ENCODE measurements at places on chromosomes 11 and 22.
A peak's percentile ranks its signal among the peaks of the same experiment; 100 is the strongest.

- no peak for DNase-seq
Measured at GRCh38 chr22:50301581-50301991, 5.9 kb downstream of the PLXNB2 start.

DNA sequence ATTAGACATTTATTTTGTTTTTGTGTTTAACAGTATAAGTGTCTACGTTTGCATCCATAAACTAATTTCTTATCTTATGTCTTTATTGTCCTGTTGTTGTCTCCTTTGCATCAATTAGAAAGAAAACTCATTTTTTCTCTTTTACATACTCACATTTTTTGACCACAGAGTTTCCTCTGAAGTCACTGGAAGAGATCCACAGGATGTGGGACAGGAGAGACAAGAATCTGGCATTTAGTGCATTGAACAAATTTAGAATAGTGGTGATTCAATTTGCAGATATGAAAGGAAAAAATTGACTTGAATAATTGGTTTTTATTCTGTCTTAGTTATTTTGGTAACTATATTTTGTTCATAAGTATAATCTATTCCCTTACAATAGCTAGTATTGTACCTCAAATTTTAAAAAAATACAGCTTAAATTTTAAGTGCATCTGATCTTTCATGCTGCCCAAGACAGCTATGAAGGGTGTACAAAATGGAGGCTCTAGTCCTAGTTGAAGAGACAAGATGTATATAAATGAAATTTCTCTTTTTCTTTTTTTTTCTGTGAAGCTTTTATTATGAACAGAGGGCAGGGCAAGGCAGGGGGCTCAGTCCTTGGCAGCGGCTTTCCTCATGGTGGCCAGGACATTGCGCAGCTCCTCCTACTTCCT lies 24.4 kb downstream of the HORMAD2 start:
- no peak for DNase-seq

GRCh38 chr11:91209306-91209705 lies 986.5 kb upstream of the CHORDC1 start:
- DNase-seq = no peak

DNA sequence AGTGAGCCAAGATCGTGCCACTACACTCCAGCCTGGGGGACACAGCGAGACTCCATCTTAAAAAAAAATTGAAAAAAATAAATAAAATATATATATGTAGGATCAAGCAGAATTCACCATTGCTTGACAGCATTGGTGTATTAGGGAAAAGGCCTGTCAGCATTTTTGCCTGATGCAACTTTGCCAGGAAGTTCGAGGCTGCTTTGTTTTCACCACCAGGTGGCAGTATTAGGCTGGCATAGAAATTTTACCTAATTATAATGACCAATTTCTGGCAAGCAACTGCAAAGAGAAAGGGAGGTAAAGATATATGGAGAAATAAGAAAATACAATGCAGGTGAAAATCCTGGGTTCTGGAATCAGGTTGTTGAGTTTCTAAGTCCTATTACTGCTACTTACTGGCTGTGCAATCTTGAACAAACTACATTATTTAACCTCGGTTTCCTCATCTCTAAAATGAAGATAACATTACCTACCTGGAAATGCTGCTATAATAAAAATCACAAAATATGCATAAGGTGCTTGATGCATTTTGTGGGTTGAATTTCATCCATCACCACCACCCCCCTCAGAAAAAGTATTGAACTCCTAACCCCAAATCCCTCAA lies 24.7 kb downstream of the LAYN start:
- peak; percentile 54 for DNase-seq

DNA sequence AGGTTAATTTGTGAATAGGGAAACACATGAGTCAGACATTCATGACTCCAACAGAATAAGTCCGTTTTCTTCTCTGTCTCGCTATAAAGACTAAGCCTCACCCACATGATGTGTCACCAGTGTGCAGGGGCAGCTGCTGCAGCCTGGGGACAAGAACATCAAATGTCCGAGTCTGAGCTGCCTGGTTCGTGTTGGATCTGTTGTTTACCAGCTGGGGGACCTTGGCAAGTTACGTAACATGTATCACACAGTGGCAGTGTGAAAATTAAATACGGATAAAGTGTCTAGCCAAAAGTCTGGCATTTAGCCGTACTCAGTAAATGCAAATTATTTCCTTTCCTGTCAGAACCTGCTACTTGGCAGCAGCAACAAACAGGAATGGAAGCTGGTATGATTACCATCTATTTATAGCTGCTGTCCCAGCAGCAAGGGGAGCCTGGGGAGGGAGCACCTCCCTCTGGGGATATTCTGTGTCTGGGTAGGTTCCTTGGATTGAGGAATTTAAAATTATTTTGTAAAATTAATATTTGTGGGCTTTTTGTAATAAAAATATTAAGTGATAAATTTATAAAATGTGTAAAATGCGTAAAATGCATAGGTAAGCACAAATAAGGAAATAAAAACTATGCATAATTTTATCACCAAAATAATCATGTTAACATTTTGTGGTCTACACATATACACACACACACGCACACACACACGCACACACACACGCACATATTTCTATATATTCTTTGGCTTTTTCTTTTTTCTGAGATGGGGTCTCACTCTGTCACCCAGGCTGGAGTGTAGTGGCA lies 1.3 kb upstream of the CLDN25 start:
- no peak for DNase-seq

- DNase-seq = no peak
Measured at GRCh38 chr11:69005631-69006368, 7.2 kb downstream of the MRGPRF start.

GRCh38 chr11:125337836-125338834 lies 157.9 kb downstream of the FEZ1 start:
- peak; percentile 33 for DNase-seq

DNA sequence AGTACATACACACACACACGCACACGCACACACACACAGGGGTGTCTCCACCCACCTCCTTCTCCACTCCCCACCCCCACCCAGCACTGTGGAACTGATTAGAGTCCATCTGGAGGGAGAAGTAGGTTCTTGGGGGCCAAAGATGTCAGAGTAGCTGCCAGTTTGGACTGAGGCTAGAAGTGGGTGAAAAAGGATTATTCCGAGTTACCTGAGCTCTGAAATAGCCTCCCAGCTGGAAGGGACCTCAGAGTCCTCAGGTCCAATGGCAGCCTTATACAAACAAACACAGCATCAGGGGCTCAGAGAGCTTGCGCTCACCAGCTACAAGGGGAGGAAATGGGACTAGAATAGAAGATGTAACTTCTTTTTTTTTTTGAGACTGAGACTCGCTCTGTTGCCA lies 20.8 kb downstream of the IL10RA start:
- no peak for DNase-seq

GRCh38 chr11:44913502-44913901 lies 37.2 kb downstream of the TP53I11 start:
- no peak for DNase-seq

DNA sequence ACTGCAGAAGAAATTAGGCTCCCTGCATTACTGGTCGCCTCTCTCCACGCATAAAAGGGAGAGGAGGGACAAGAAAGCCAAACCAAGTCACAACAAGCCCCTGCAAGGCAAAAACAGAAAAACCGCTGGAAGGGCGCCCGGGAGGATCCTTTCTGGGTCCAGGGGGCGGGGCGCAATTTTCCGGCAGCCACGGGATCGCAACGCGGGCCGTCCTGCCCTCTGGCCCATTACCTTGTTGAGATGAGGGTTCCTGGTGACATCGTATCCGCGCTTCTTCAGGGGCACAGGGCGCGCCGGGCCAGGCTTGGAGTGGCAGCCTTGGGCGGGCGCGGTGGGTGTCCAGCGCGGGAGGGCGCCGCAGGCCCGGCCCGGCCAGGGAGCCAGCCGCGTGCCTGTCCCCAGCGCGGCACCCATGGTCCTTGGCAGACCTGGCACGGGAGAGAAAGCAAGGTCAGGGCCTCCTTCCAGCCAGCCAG lies 847 bp downstream of the ME3 start:
- peak; percentile 65 for DNase-seq

DNA sequence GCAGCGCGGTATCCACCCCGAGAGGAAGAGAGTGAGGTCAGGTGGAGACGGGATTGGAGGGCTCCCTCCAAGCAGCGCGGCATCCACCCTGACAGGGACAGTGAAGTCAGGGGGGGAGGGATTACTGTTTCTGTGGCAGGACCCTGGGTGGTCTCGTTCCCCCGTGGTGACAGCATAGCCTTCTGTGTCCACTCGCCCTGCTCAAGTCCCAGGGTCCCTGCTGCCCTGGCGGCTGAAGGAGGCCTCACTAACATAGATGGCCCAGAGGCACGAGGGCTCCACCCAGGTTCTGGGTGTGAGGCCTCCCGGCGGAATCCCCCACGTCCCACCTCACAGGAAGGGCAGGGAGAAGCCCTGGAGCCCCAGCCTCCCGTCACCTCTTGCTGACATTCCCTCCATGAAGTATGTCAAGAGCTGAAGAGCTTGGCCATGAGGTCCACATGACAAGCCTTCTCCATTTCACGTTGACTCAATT lies 636.1 kb downstream of the BRD1 start:
- DNase-seq = no peak

DNA sequence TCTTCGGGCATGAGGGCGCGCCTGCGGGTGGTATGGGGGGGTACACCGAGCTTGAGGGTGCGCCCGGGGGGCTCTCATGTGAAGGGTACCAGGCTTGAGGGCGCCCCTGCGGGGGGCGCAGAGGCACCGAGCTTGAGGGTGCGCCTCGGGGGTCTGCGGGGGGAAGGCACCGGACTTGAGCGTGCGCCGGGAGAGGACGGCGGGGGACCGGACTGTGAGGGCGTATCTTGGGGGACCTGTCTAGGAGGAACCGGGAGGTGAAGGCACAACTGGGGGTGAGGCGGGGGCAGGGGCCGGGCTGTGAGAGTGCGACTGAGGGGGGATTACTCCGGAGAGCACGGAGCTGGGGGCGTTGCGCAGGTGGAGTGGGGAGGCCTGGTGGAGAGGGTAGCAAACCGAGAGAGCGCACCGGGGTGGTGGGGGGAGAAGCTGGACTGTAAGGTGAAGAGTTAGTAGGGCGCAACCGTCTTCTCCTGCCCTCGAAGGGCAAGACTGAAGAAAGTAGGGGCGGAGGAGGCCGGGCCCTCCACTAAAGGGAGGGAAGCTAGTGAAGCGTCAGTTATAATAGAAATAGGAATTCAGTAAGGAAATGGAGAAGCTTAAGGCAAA lies 1.1 kb upstream of the DDX6 start:
- DNase-seq = peak; percentile 43

DNA sequence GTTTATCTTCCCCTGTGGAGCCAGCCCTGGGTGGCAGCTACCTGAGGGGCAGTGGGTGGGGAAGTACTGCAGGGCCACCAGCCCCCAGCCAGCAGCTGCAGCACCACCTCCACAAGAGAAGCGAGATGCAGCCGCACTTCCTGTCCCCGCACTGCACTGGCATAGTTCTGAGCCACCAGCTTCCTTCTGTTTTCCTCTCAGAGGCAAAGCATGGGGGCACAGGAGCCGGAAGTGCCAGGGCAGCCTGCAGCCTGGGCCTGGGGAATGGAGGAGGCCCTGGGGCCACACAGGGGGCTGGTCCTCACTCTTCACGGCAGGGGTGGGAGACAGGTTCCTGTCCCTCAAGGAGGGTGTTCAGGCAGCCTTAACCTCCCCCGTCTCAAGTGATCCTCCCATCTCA lies 11.9 kb upstream of the SH3BP1 start:
- no peak for DNase-seq

GRCh38 chr22:35517769-35518530 lies 22.7 kb upstream of the RASD2 start:
- DNase-seq = peak; percentile 45

- DNase-seq = no peak
Measured at GRCh38 chr11:69922596-69923111, 103.4 kb upstream of the FGF3 start.

DNA sequence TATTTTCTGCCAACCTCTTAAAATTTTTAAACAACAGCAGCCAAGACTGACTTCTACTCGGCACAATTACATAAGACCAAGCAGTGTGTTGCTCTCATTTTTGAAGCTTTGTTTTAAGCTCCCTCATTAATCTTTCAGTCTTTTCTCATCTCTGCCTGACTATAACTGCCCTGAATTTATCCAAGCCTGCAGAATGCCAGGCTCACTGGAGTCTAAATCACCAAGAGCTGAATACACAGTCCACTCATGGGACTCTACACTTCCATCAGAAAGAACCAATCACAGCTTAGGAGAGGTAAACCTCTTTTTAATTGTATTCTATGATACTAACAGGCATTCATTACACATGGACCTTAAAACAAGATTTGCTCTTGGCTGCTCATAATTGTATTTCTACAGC lies 178.7 kb downstream of the CADM1 start:
- no peak for DNase-seq

DNA sequence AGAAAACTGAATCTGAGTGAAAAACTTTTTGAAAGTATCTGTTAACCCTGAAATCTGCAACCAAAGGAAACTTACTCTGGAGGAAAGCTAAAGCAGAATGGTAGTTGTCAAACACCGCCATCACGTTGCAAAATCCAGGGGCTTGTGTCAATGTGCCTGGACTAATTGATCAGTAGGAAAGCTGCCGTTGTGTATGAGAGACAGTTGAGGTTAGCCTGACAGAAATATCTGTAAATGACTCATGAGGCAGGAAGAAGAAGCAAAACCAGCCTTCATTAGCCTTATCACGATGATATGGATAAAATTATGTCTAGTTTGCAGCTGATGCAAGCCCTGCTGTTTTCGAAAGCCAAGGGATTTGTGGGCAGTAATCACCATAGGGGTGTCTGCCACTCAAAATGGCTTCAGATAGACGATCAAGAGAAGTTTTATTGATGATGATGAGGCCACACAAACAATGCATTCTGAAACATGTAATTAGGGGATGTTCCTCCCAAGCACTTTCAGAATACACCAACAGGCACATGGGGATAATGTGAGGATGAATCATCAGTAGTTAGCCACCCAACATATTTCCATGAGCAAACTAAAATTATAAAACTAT lies 8.9 kb downstream of the SCGB1A1 start:
- no peak for DNase-seq

- DNase-seq = no peak
Measured at GRCh38 chr22:47036936-47037485, 274.6 kb downstream of the TBC1D22A start.

DNA sequence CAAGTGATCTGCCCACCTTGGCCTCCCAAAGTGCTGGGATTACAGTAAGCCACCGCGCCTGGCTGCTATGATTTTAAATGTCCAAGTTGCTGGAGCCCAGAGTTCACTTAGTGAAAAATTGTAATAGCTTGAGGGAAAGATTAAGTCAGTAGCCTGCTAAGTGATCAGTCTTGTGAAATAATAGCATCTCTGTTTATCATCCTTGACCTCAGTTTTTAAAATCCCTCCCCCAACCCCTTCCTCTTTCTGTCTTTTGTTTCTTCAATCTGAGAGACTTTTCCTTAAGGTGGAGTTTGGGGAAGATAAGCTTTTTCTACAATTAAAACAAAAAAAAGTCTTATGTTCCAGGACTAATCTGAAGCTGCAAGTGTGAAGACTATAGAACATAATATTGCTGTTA lies 6.4 kb downstream of the HIPK3 start:
- DNase-seq = no peak

GRCh38 chr11:111186308-111186915 lies 59.1 kb upstream of the POU2AF2 start:
- DNase-seq = no peak

DNA sequence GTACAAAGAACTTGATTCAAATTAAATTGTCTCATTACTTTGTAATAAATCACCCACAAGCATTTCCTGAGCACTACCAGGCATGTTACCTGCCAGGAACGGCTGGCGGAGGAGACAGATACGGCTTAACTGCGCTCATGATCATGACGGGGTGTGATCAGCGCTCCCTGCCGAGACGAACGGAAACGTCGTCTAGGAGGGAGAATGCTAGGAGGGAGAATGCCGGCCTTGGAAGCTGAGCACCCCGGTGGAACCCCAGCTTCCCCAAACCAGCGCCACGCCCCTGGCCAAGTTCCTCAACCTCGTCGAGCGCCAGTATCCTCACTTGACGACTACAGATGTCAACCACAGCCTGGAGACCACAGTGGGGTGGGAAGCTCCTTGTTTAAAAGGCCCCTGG lies 272.8 kb downstream of the CTTN start:
- DNase-seq = peak; percentile 70
